ENCODE measurements at places on chromosomes 16 and 17.

DNA sequence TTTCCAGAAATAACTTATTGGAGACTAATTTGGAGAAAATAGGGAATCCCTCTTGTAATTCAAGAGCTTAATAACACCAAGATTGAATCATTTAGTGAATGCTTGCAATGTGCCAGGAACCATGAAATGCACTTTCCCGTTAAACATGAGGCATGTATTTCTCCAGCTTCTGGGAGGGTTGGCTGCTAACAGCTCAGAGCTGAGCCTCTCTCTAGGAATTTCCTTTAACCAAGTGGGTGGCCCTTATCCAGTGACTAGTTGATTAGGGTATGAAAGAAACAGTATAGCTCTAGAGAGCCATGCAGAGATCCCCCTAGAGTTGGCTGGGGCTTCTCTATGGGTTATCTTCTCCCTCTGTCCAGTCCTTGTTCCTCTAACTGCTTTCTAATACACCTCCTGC is 356.4 kb upstream of the GOT2 start:
- no peak for DNase-seq

- DNase-seq, result no peak
Measured at GRCh38 chr16:20916289-20916688, 15.7 kb downstream of the LYRM1 start.

DNA sequence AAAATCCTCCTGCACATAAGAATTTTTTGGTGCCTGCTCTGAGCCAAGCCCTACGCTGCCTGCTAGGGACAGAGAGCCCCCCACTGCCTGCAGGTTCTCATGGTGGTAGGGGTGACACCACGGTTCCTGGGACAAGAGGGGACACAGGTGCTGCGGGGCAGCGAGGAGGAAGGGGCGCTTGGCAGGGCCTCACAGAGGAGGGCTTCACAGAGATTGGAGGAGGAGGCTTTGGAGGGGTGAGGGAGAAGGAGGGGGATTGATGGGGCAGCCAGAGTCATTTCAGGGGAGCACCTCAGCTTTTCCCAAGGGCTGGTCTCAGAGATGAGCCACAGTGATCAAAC is 29.8 kb upstream of the GSG1L start:
- DNase-seq, result no peak

GRCh38 chr16:6407596-6407995 is 925.0 kb upstream of the RBFOX1 start:
- DNase-seq, result no peak

GRCh38 chr16:85431431-85432124 is 181.5 kb upstream of the GSE1 start:
- DNase-seq, result no peak

DNA sequence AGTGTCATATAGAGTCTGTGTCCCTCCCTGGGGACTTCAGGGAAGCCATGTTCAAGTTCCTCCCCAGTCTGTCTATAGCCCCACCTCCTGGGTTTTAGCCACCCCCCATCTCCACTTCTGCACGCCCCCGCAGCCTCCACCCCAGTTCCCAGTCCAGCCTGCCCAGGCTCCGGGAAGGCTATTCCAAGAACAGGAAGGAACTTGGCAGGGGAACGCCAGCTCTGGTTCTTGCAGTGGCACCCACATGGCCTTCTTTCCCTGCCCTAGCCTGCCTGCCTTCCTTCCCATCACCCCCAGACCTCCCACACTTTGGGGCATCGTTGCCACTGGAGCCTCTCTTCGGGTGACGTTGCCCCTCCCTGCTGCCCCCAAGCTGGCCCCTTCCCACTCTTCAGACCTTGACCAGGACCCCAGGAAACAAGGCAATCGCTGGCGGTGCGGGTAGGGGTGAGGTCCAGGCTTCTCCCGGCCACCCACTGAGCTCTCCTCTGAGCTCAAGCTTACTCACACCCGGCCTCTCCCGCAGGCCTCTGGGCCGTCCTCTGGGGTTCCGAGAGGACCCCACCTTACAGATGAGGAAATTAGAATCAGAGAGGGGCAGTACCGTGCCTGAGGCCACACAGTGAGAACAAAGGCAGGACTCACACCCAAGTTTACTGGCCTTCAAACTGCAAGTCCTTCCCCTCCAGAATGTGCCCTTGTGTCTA is 9.2 kb upstream of the CES4A start:
- DNase-seq, result no peak

- no peak for DNase-seq
Measured at GRCh38 chr17:73533781-73534180, 110.5 kb downstream of the SDK2 start.

DNA sequence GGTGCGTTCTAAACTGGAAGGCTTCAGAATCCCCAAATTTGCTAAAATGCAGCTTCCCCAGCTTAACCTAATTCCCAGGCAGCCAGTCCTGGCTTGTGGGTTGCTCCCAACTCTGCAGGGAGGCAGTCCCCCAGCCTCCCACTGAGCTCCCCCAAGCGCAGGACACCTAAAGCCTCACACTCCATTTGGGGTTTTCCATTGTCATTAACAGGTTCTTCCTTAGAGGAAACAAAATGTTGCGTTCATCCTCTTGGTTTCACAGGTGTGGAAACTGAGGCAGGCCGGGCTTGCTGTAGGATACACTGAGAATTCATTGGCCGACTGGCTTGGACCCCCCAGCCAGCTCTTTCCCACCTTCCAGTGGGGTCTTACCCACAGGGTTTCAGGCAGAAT is 2.3 kb upstream of the TAC4 start:
- no peak for DNase-seq

DNA sequence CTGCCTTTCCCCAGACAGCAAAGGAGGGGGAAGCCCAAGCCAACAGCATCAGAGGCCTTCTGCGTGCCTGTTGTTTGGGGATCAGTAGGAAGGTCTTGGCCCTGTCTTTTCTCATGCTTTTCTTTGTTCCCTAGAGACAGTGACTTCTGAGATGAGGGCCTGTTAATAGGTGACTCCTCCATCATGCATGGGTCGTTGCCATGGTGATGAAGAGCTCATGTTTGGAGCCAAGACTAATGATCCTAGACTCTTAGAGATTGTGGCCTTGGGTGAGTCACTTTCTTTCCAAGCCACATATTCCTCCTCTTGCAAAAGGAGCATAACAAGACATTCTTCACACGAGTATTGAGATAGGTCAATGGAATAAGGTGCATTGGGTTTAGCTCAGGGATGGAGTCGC is 201.1 kb upstream of the ASIC2 start:
- no peak for DNase-seq

- no peak for DNase-seq
Measured at GRCh38 chr17:2027528-2028233, 2.3 kb upstream of the DPH1 start.

- DNase-seq, result no peak
Measured at GRCh38 chr16:20323591-20324117, 3.7 kb downstream of the GP2 start.

- no peak for DNase-seq
Measured at GRCh38 chr16:4602331-4602730, 12.4 kb downstream of the UBALD1 start.

GRCh38 chr17:57279432-57279831 is 23.1 kb downstream of the MSI2 start:
- DNase-seq, result no peak

DNA sequence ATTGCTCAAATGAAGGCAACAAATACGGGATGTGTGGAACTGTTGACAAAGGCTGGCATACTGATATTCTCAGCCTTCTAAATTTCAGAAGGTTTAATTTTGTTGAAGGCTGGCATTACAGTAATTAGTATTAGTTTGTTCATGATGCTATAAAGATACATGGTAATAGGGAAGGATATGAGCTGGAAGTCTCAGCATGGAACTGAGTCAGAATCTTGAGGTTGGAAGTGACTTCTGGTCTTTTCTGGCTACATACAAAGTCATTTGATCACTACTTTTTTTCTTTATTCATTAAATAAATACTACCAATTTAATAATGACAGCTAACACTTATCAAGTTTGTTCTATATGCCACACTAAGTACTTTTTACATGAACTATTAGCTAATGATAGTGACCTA is 22.6 kb downstream of the RABEP1 start:
- DNase-seq, result no peak

- no peak for DNase-seq
Measured at GRCh38 chr17:72764632-72765041, 327.9 kb downstream of the SLC39A11 start.

- DNase-seq, result no peak
Measured at GRCh38 chr17:45643591-45643990, 140.5 kb upstream of the CRHR1 start.

DNA sequence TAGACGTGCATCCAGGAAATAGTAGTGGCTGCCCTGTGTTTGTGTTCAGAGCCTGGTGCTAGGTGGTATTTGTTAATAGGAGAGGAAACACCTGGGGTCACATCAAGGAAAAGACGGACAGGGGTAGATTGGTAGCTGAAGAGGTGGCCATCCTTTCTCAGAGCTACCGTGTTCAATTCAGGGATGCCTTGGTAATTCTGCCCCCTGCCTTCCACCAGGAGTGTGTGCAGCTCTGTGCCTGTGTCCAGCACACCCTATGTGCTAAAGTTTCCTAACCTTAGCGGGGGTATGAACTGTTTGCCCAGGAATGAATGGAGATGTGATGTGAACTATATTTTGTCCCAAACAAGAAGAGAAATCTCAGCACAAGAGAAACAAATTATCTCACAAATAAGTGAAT is 174.1 kb upstream of the MPHOSPH6 start:
- DNase-seq, result no peak

GRCh38 chr17:48503747-48504146 is 27.1 kb downstream of the HOXB1 start:
- DNase-seq, result no peak

DNA sequence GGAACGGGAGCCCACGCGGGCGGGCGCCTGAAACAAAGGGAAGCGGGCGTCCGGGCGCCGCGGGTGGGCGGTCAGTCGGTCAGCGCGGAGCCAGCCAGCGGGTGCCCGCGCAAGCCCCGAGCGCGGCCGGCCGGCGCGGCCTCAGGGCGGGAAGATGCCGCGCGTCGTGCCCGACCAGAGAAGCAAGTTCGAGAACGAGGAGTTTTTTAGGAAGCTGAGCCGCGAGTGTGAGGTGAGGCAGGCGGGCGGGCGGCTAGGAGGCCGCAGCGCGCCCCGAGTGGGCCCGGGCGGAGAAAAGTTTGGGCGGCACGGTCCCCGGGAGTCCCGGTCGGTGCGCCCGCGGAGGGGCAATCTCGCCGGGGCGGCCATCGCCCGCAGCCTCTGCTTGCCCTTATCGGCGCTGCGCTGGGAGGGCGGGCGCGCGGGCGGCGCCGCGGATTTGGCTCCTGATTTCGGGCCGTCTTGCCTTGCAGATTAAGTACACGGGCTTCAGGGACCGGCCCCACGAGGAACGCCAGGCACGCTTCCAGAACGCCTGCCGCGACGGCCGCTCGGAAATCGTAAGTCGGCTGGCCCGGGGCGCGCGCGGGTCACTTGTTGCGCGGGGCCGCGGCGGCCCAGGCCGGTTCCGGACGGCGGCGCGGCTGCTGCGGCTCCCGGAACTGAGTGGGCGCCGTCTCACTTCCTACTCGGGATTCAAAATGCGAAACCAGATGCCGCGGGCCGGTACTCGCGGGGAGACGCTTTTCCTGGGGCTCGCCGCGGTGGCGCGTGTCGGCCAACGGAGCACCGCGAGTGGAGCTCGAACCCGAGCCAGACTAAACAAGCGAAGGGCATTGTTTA is 526 bp downstream of the CBFB start:
- DNase-seq, result peak; percentile 53

GRCh38 chr16:84302111-84302954 is 7.7 kb downstream of the WFDC1 start:
- no peak for DNase-seq

GRCh38 chr17:28702752-28703150 is 8.9 kb downstream of the PROCA1 start:
- DNase-seq, result no peak

- no peak for DNase-seq
Measured at GRCh38 chr16:4353675-4354074, 2.6 kb upstream of the PAM16 start.

DNA sequence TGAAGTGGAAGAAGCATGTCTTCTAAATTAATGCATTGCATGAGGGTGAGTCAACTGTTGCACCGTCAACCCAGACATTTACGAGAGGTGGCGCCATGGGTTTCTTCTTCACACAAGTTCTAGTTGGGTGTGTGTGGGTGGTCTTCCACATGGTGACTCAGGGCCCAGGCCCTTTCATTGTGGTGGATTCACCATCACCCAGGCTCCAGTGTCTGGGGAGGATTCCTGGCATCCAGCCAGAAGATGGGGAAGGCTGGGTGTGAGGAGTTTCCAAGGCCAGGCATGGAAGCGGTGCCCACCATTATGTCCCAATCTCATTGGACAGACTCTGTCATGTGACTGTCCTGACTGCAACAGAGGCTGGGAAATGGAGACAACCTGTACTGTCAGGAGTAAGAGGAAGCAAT is 21.4 kb upstream of the JPH3 start:
- DNase-seq, result no peak

DNA sequence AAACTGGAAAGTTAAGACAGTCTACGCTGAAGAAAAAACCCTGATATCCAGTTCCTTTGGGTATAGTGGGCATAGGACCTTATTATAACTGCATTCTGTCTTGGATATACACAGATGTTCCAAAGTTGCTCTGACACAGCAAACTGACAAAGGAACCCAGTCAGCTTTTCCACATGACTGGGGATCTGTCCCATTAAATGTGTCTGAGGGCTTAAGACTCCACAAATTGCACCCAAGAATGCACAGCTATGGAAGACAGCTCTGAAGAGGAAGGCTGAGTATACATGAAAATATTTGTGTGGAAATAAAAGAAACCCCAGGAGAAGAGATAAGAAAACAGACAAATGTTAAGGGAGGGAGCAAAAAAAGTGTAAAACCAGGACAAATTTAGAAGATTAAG is 114.1 kb downstream of the SPAG9 start:
- DNase-seq, result no peak

DNA sequence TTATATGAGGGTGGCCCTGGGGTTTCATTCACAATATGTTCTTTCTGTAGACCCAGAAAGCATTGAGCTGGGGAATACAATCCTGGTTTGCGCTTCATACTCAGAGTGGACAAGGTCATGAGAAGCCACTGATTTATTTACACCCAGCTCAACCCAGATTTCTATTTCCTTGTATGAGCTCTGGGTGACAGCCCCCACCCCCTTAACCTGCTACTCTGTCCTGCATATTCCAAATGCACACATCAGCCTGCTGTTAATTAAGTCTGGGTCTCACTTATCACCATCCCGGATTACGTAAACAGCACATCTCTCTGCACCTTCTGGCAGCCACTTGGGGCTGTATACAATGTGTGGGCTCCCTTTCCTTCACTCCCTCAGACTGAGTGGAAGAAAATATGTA is 102.4 kb downstream of the DNAH9 start:
- no peak for DNase-seq
